ENCODE measurements at places on chromosomes 11 and 22.

GRCh38 chr11:131938351-131938751 is 567.9 kb downstream of the NTM start:
- no peak for DNase-seq

GRCh38 chr11:128379587-128380580 is 207.5 kb downstream of the ETS1 start:
- DNase-seq, result no peak

GRCh38 chr11:100632941-100633452 is 54.1 kb upstream of the ARHGAP42 start:
- DNase-seq, result no peak

DNA sequence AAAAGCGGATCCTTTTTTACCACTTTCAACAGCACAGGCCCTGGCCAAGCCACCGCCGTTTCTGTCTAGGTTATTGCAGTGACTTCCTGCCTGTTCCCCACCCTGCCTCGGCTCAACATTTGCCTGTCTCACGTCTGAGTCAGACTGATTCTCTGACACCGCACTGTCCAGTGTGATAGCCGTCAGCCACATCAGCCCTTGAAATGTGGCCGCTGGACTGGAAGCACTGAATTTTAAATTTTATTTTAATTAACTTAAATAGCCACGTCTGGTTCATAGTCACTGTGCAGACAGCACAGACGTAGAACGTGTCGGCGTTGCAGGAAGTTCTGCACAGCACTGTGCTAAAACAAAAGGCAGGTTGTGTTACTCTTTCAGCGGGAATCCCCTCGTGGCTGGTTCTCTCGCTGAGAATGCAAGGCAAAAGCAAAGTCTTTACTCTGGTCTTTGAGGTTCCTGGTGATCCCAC is 56.3 kb upstream of the ADSL start:
- no peak for DNase-seq

- peak; percentile 95 for DNase-seq
Measured at GRCh38 chr11:66744485-66745355, 15.7 kb upstream of the SPTBN2 start.
